NCI-H446 treated with DMSO at 0.1 percent for 48 hours (cell line): ENCODE measurements at places on chromosomes 4 and X.

DNA sequence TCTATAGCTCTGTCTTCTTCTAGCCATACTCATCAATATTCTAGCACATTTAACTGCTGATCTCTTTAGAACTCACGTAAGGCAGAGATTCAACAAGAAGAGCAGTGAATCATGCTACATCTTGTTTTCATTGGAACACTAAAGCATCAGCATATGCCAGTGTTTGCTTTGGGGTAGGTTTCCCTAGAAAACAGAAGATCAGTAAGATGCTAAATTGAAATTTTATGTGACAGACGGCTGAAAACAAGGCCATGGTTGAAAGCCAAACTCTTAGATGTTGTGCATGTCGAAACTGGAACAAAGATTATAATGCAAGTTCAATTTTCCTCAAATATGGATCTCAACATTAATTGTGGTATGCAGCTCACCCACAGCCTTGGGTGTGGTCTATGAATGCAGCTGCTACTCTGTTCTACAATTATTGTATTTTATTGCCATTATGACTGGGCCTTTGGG is 107.6 kb downstream of the PDLIM5 start:
- DNase-seq = peak; percentile 94

DNA sequence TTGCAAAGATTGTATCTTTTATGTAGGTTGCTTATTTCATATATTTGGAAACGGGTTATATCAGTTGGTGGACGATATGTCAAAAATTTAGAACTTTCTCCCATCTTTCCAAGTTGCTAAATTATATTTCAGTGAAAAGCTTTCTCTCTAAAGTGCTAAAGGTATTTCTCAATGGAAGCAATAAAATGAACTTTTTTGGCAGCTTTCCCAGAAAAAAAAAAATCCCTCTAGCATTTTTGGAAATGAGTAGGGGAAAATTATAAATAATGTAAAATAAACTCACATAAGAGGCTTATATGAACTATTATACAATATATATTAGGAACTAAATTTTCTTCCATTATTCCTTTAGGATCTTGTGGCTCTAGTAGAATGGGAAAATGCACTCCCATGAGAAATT is 152.2 kb downstream of the GRID2 start:
- no peak for DNase-seq

GRCh38 chrX:124820738-124821137 is 474.4 kb downstream of the SH2D1A start:
- DNase-seq = no peak

DNA sequence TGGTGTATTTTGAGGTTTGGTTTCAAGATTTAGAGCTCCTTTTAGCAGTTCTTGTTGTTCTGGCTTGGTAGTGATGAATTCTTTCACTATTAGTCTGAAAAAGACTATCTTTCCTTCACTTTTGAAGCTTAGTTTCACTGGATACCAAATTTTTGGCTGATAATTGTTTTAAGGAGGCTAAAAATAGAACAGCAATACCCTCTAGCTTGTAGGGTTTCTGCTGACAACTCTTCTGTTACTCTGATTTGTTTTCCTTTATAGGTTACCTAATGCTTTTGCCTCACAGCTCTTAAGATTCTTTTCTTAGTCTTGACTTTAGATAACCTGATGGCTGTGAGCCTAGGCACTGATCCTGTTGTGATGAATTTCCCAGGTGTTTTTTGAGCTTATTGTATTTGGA is 33.6 kb upstream of the HEPH start:
- no peak for DNase-seq

GRCh38 chr4:137663251-137664045 is 131.2 kb upstream of the PCDH18 start:
- no peak for DNase-seq

DNA sequence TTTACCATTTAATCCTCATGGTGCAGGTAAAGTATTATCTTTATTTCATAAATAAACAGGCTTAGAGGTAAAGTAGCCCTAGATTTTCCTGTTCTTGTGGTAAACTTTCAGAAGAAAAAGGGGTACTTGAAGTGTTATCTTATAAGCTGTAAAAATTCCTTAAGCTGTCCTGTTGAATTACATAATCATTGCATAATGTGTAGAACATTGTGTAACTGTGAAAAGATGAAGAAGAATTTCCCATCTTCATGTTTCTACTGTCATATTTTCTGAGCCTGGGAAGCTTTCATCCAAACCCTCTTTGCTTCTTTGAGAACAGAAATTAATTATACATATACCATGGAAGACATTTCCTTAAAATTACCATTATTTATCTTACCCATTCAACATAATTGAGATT is 90.5 kb downstream of the ELOVL6 start:
- no peak for DNase-seq

DNA sequence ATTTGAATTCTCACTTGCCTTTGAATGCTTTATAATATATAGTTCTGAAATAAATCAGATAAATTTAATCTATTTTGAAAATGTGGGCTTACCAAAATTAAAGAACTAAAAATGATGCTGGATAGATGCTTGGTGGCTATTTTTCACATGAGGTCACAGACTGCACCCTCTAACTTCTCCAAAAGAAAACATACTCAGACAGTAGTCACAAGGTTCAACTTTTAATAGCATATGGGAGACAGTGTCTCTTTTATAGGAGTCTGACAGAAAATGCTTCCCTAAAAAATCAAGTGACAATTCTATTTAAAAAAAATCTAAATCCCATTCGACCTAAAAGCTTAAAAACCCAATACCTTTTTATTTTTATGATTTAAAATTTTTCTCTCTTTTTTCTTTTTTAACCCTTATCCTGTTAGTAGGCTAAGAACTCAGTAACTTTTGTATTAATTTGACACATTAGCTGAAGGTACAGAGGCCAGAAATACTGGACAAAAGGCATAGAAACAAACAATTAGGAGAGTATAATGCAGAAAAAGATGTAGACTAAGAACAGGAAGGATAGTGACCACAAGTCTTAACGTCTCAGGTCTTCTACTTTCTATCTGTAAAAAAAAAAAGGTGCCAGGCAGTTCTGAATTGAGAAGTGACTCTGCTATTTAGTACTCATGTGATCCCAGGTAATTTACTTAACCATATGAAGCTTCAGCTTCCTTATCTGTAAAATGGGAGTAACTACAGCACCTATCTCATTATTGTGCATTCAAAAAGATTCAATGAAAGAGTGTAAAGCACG is 7.6 kb downstream of the TIGD4 start:
- no peak for DNase-seq

- peak; percentile 8 for DNase-seq
These were observed 224.2 kb downstream of the RCHY1 start for GRCh38 chr4:75289914-75290582.

DNA sequence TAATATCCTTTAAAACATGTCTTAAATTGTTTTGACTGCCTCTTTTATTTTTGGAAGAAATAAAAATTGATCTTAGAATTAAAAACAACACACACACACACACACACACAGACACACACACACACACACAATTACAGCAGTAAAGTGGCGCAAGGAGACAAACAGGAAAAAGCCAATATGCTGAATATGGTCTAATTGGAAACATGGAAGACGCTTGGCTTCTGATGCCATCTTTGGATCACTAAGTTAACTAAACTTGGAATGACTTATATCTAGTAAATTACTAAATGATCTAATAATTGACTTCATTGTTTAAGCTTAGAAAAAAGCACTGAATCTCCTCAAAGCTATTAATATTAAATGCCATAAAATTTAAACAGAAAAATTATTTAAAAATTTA is 1093.4 kb downstream of the ADGRL3 start:
- DNase-seq = no peak

GRCh38 chrX:118562582-118563164 is 67.1 kb downstream of the DOCK11 start:
- no peak for DNase-seq

DNA sequence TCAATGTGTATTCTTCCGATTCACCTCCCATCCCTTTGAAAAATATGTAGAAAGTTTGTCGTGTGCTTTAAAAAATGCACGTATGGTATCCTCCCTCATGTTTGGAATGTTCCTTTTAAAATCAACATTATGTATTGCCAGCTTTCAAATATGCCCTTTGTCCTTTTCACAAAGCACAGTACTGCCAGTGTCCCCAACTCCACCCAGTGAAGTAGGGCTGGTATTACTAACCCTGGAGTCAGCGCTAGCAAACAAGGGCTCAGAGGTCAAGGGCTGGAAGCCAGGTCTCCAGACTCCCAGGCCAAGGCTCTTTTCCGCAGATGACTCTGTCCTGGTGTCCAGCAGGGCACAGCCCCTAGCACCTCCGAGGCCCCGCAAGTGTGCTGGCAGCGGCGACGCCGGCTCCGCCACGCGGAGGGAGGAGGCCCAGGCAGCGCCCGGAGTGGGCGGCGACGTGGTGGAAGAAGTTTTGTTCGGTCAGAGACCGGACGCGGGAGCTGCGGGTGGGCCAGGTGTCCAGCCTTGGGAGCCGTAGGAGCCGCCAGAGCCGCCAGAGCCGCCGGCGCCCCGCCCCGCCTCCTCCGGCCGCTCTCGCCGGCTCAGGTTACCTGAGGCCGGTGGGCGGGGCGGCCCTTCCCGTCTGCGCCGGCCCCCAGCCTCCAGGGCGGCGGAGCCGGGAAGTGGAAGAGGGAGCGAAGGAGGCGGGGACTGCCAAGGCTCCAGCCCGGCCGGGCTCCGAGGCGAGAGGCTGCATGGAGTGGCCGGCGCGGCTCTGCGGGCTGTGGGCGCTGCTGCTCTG is at the start of gene IL13RA1:
IL13RA1 (plus strand) TSS at position 720 of the 799 bp plus-strand sequence; CDS start at position 753, 33 bp downstream.
- DNase-seq = peak; percentile 10

- no peak for DNase-seq
These were observed 1.5 kb upstream of the GDPD2 start for GRCh38 chrX:70421618-70422017.

DNA sequence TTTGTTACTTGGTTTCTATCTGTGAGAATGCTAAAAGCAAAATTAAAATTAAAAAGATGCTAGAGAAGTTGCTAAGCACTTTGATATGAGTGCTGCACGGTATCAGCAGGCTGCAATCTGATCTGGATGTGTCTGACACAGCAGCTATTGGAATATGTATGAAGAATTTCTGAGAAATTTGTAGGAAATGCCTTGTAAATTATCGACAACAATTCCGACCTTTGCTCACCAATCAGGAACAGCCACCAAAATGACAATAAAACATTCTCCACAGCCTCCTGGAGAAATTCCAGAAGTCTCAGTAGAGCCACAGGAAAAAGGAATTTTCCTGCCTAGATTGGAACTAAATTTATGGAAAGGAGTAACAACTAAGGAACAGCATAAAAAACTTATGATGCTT is 82.5 kb downstream of the TIGD2 start:
- DNase-seq = no peak

- no peak for DNase-seq
These were observed 911 bp upstream of the GPR50 start for GRCh38 chrX:151175283-151176062.

GRCh38 chrX:148940411-148940996 is 440.1 kb downstream of the AFF2 start:
- DNase-seq = no peak

DNA sequence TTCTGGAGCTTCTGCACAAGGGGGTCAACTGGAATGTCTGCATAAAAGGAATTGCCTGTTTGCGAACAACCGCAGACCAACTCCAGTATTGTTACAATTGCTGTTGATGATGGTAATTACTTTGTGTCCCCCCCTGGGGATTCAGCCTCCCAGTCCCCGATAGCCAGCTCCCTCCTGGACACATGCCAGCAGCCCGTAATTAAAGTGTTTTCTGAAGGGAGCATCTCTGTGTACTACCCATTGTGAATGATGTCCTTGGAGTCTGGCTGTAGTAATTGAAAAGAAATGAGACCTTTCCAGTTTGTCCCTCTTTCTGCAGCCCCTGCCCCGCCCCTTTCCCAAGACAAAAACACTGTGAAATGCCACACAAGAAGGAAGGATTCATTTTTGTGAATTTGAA is 377.1 kb upstream of the LCORL start:
- no peak for DNase-seq

DNA sequence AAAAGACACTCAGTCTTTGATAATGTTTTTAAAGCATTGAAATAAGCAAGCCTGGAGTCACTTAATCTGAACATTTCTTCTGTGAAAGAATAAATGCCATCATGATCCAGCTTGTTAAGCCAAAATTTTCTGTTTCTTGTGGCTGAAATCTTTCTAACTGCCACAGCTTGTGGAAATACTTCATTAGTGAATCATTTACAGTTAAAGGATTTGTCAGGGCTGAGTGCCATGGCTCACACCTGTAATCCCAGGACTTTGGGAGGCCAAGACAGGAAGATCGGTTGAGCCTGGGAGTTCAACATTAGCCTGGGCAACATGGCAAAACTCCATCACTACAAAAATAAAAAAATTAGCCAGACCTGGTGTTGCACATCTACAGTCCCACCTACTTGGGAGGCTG is 93.3 kb upstream of the PDE5A start:
- no peak for DNase-seq

DNA sequence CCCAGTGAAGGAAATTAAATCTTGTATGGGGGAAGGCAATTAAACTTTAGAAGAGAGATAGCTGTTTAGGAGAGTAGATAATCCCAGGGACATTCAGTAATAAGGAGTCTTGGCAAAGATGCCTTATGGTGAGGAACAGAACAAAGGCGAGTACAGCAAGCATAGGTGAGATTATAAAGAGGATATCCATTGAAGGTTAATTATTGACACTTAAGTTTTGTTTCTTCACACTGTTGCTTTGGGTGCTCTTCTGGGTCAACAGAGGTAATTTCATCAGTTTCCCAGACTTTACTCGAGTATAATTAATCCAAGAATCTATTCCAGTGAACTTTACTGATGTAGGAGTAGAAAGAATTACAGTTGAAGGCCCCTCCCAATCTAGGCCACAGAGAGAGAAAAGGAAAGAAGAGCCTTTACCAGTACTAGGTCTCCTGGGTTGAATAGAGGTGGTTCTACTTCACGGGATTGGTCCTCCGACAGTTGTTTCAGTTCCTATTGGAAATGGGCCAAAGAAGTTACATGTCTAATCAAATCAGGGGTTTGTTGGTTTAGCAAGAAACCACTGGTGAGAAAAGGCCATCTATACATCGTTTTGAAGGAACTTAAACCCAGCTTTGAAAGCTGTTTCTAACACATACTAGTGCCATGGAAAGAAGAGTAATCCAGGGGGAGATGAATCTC is 27.2 kb downstream of the EPGN start:
- DNase-seq = no peak

DNA sequence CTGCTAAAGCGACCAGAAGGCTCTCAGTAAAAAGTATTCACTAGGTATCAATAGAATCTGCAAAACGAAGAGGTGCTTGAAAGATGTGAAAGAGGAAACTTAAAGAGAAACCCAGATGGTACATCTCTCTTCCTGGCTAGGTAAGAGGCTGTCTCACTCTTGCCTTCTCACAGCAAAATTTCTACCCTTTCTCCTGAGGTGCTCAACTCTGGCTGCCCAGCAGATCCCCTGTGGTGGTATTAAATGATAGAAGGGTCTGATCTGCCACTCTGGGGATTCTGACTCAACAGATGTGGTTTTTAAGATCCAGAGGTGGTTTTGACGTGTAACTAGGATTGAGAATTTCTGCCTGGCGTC is 14.9 kb upstream of the TSPAN5 start:
- no peak for DNase-seq
